ENCODE measurements at places on chromosomes 4 and X.

- no peak for DNase-seq
Measured at GRCh38 chrX:153645921-153646488, 998 bp upstream of the DUSP9 start.

DNA sequence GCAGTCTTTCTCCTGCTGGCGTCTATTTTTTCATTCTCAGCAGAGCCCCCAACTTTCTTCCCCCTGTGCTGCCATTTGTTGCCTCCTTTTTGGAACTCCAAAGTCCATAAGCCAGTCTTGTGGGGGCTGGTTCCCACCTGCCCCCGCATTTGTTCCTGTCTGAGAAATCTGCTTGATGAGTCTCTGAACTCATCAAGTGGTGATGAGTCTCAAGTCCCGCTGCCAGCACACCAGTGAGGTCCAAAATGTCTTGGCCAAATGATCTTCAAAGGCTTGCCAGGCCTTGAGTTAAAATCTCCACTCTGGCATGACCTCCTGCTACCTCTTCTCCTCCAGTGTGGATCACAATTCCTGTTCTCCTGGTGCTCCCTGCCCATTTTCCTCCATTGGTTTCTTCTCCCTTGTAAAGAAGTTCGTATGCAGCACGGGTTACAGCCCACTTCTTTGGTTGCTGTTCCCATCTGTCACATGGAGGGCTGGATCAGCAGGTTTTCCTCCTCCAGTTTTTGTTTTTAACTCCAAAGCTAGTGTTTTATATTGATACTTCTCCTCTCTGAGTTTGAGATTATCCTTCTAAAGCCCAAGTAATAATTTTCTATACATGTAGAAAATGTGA lies 72.7 kb upstream of the LIMCH1 start:
- no peak for DNase-seq

- no peak for DNase-seq
Measured at GRCh38 chr4:8578717-8579116, 1.5 kb upstream of the GPR78 start.

DNA sequence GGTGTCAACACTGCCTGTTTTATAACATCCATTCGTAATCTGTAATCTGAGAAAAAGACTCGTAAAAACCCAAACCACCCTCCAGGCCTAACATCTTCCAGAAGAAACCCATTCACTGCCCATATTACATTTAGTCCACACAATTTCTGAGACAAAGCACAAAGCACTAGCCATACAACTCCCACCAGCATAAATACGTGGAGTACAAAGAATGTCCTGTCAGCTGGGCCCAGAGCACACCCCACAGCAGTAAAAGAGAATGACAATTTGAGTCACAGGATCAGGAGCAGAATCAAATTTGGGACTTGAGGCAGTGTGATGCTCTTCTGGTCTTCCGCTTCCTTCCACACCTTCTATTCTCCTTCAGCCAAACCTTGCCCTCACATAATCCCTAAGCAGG lies 6.8 kb downstream of the MECP2 start:
- DNase-seq: no peak

- peak; percentile 7 for DNase-seq
Measured at GRCh38 chr4:99507762-99508161, 3.1 kb upstream of the C4orf17 start.

DNA sequence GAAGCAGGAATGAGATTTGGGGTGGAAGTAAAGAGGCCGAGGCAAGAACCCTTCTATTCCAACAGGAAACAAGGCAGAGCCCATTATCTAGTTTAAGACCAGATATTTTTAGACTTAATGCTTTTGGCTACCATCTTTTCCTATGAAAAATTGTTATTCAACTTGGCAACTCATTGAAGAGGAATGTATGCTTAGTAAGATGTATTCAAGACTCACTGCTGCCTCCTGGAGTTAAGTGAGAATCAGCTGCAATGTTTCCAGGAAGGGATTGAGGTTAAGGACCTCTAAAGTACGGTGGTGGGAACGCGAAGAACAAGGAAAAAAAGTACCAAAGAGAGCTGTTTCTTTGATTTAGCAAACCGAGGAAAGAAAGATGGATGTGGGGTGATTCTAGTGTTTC lies 89.1 kb downstream of the RAPGEF2 start:
- DNase-seq: peak; percentile 85

DNA sequence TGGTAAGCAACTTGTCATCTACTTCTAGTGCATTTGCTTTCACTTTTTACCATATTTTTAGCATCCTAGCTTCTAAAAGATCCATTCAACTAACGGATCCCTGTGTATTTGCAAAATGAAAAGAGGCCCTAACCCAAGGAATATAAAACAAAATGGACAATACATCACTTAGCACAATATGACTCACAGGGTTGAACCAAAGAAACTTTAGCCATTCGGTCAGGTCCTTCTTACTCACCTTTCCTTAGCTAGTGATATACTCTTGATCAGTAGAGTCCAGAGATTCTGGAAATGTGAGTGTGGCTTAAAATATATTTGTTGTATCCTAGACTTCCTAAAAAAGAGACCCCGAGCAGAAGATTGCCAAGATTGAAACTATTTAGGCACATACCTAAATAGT lies 19.5 kb downstream of the TMPRSS11E start:
- no peak for DNase-seq

Measured in OCI-M1 (cell line).